COLO829 (cell line): ENCODE measurements at places on chromosomes 11 and 22.

DNA sequence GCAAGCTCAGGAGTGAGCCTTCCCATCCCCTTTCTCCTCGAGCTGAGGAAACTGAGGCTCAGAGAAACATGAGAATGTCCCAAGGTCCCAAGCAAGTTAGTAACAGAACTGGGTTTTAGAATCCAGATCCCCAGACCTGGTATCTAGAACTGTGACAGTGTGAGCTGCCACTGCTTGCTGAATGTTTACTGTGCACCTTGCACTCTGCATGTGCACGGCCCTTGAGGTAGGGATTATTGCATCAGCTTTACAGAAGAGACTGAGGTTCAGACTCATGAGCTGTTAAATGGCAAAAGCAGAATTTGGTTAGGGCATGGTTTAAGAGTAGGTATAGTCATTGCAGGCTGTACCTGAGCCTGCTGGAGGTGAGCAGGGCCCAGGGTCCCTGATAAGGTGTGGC is 3.8 kb upstream of the MPPED1 start:
- no peak for DNase-seq

DNA sequence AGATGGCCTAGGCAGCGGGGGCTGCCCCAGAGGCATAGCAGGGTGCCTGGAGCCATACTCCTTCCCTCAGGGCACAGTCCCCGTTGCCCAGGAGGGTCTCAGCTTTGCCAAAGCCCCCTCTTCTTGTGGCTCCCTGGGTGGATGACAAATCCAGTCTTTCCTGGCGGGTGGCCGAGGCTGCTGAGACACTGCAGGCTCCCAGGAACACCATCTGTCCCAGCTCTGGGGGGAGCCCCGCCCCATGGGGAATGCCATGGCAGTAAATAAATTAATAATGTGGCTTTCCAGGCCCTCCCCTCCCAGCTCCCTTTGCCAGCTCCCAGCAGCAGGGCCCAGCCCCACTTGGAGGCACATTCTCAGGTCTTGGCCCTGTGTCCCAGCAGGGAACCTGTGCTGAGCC is 45.0 kb downstream of the PDE2A start:
- no peak for DNase-seq

DNA sequence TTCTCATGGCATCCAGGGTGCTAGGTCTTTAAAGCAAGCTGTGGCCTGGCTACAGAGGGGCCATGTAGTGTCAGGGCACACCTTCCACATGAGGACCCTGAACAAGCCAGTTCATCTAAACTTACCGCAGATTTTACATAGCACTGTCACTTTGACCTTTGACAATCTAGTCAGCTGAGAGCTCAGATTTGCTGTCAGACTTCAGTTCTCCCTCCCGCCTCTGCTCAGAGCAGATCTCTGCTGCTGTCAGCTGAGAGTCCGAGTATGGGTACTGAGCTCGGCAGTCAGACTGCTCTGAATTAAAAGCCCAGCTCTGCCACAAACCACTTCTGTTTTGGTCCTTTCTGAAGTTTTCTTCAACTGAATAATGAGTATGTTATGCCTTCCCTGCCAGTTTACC is 507.1 kb downstream of the SOX6 start:
- DNase-seq = no peak

DNA sequence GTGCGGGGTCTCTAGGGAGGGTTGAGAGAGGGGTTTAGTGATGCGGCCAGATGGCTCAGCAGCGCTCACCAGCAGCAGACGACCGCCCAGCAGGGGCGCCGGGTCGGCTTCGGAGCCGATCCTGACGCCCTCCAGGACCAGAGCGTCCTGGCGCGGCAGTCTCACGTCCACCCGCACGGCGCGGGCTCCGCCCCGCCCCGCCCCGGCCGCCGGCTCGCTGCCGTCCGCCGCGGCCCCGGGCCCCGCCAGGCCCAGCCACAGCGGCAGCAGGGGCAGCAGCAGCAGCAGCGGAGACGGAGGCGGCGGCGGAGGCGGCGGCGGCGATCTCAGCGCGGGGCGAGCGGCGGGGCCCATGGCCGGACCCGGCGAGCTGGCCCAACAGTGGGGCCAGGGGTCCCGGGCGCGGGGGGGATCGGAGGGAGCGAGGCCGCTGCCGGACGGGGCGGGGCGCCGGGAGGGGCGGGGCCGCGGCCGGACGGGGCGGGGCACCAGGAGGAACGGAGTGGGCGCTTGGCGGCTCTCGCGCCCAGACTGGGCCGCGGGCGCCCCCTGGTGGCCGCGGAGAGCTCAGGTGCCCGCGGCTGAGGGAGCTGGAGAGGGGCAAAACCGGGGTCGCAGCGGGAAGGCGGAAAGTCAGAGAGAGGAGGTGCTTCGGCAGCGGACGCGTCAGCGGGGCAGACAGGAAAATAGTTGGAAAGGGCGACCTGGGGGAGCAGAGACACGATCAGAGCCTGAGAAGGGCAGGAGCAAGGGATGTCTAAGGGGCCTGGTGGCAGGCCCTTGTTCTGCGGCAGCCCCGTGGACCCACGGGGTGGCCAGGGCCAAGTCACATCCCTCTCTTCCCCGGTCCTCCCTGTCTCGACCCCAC is at the start of gene RNF215:
RNF215 (minus strand) TSS at position 452 of the 868 bp plus-strand sequence; CDS start at position 354, 98 bp downstream.
- DNase-seq = peak; percentile 89

- DNase-seq = no peak
Measured at GRCh38 chr11:48011102-48011797, 30.9 kb downstream of the PTPRJ start.

GRCh38 chr11:74559934-74560309 is 32.5 kb upstream of the POLD3 start:
- no peak for DNase-seq

DNA sequence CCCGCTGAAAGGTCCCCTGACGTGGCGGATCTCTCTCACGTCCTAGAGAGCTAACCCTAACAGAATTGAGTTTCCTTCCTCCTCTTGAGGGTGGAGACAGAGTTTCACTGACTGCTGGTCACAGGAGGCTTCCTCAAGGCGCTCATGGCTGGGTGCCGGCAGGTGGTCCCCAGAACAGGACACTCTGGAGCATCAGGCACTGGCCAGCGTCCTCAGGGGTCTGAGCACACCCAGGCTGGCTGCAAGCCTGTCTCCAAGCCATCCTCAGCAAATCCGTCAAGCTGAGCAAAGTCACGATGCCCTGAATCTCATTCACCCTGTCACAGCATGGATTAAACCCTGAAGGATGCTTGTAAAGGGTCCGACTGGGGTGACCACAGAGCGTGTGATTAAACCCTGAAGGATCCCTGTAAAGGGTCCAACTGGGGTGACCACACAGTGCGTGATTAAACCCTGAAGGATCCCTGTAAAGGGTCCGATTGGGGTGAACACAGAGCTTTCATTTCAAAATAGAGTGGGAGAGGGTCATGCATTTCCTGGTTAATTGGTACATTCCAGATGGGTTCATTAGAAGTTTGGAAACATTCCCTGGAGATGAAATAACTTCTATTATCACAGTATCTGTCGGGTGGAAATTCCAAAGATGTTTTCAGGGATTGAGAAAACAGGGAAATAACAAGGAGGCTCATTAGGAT is 473.0 kb downstream of the BRD1 start:
- no peak for DNase-seq

DNA sequence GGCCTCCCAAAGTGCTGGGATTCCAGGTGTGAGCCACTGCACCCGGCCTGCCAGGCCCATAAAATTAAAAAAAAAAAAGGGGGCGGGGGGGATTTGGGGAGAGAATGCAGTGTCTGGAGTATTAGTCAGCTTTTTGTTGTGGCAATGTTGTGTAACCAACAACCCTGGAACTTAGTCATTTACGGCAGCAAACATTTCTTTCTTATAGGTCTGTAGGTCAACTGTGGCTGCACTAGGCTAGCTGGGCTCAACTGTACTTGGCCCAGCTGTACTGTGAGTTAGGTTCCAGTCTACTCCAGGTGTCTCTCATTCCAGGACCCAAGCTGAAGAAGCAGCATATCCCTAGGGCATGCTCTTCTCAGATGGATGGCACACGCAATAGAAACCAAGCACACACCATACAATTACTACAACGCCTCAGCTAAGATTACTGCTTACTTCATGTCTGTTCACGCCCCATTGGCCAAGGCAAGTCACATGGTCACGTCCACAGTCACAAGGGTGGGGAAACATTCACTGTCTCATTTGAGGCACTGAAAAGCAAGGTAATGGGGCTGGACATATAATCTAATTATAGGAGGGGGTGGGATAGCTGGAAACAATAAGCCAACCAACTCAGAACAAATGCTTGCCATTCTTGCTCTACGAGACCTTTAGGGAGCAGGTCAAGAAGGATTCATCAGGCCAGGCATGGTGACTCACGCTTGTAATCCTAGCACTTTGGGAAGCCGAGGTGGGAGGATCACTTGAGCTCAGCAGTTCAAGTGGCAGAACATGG is 10.4 kb upstream of the SPINDOC start:
- no peak for DNase-seq

- no peak for DNase-seq
Measured at GRCh38 chr22:26839216-26839615, 181.8 kb downstream of the MIAT start.

DNA sequence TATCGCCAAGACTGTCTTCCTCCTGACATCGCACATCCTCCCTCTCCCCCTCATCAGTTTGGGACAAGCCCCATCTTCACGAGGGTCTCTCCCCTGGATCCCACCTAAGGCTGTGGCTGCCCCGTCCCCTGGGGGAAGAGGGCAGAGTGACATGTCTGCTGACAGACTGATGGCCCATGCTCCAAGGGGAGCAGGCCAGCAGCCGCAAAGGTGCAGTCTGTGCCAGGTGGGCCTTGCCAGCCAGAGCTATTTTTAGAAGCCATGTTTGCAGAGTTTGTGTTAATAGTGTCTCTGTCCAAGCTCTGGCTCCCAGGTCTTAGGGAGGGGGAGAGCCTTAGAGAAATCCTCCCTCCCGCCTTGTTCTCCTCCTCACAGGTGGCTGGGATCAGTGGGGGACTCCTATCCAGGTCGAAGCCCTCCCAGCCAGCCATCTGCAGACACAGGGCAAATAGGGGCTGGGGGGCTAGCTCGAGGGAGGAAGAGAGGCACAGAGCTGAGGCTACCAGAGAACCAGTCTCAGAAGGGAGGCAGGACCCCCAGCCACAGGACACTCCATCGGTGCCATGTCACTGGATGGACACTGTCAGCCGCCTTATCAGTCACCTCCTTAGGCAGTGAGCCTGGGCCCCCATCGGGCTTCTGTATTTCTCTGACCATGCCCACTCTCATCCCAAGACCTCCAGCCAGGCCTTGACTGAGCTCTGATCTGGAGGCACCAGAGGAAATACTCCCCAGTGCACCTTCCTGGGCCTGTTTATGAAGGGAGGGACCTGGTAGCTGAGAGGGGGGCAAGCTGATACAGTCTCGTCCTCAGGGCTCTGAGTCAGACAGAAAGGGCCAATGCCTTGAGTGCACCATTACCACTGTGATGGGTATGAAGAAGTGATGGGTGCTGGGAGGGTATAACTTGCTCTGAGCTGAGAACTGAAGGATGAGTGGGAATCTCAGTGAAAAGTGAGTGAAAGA is 49.3 kb downstream of the CHRDL2 start:
- DNase-seq = no peak

DNA sequence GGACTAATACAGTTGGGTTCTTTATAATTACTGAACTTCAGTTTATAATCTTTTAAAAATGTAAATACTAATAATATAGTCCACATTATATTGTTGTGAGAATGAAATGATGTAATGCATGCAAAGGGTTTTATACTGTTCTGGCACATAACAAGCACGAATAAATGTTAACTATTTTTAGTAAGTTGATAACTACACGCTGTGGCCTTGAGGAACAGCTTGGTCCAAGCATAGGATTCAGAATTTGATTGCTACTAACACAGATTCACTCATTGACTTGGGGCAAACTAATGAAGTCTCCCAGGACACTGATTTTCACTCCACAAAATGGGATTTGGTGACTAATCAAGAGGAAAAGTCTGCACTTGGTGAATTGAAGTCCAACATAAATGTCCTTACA is 38.3 kb downstream of the KCNA4 start:
- no peak for DNase-seq

DNA sequence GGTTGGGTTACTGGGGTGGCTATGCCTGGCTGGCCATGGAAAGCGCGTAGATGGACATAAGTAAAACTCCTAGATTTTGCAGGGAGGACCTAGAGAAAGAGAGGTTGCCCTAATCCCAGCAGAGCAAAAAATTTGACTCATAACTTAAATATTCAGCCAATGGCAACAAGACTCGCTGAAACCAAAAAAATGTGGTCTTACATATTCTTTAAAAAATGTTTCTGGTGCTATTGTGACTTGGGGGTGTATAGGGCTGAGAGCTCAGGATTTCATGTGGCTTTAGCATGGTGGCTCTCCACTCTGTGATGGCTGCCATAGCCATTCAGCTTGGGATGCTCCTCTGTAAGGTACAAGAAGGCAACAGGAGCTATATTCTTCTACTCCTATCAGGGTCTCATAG is 27.2 kb upstream of the PDGFD start:
- no peak for DNase-seq

- DNase-seq = no peak
Measured at GRCh38 chr11:106288822-106289387, 211.4 kb downstream of the AASDHPPT start.

- DNase-seq = no peak
Measured at GRCh38 chr11:94791216-94791889, 23.2 kb downstream of the AMOTL1 start.

DNA sequence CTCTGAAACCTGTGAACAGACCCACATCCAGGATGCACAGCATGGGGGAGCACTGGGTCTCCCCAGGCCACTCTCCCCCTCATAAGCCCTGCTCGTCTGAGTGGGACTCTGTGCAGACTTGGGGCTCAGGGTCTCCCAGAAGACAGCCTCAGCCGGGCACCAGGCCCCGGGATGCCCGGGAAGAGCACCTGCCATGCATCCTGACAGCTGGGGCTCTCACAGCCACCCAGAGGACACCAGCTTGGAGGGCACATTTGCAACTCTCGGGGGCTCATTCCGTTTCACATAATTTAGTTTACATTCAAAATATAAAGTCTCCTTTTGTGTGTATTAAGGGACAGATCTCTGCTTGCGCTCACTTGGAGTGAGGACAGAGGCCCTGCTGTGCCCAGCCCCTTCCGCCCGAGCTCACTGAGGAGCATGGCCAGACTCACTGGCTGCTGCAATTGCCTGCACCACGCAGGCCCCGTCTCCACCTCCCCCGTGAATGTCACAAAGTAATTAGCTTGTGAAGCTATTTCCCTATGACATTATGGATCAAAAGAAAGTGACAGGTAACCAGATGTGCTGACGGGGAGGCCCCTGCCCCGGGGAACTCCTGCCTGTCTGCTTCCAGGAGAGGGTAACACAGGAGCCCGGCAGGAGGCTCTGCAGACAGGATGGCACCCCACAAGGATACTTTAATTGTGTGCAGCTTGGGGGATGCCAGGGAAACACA is 275.6 kb downstream of the BRD1 start:
- no peak for DNase-seq

DNA sequence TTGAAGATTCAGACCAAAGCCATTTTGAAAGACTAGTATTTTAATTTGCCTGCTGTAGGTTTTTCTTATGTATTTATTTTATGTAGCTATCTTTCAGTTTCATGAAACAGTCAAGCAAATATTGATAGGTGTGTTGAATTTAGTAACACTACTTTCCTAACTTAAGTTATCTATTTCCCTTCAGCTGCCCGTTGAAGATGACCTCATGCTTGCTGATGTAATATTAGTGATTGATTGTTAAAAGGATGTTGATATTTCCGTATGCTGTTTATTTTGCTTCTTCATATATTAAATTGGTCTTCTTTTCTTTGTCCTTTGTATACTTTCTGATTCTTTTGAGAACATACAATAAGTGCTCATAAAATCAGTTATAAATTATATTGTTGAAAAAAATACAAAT is 86.8 kb upstream of the CHORDC1 start:
- no peak for DNase-seq

- DNase-seq = no peak
Measured at GRCh38 chr11:14932447-14932846, 39.7 kb downstream of the CALCA start.

GRCh38 chr11:95068549-95068948 is 1.8 kb downstream of the SRSF8 start:
- peak; percentile 60 for DNase-seq
